ENCODE measurements at places on chromosomes 7 and 10.

DNA sequence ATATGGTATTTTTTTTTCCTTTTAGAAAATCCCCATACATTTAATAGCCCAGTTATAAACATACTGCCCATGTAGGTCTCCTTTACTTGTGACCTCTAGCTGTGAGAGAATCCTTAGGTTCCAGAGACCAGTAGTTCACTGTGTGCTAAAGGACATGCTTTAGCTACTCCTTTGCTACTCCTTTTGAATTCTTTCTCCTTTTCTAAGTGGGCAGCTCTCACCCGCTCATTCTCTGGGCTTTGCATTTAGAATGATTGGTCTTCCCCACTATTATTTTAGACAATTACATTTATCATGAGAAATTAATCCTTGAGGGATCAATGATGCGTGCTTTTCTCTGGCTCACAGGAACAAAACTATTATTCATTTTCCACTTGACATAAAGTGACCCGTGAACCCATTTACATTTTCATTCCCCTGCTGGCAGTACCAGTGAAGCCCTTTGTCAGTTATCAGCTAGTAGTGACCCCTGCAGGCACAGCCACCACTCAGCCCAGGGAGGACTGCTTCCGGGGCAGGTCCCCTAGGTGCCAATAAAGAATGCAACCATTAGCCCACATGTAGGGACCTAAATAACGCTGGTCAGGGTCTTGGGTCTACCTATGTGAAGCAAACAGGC is 844.3 kb downstream of the CNTNAP2 start:
- no peak for DNase-seq

GRCh38 chr10:93245779-93246178 is 172.1 kb downstream of the CYP26A1 start:
- DNase-seq = no peak

- DNase-seq = no peak
Observed at GRCh38 chr7:150803161-150803860, 2.7 kb downstream of the TMEM176A start.

GRCh38 chr7:47914717-47915615 is 33.3 kb downstream of the PKD1L1 start:
- DNase-seq = no peak

DNA sequence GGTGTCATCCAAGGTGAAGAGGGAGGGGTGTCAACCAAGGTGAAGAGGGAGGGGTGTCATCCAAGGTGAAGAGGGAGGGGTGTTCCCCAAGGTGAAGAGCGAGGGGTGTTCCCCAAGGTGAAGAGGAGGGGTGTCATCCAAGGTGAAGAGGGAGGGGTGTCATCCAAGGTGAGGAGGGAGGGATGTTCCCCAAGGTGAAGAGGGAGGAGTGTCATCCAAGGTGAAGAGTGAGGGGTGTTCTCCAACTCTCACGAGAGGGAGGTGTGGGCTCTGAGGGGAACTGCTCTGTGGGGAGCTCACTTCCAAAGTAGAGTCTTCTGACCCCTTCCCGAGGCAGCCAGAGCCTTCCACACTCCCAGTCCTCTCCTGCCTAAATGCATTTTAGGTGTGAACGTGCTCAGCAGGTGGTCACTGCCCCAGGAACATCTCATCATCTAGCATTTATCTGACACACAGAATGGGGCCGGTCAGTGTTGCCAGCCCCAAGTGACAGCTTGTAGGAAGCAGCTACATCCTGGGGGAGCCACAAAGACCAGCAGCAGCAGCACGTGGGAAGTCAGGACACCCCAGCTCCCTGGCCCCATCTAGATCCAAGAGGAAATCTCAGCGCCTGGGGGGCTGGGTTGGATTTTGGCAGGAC is 323.8 kb downstream of the GLRX3 start:
- DNase-seq = no peak

DNA sequence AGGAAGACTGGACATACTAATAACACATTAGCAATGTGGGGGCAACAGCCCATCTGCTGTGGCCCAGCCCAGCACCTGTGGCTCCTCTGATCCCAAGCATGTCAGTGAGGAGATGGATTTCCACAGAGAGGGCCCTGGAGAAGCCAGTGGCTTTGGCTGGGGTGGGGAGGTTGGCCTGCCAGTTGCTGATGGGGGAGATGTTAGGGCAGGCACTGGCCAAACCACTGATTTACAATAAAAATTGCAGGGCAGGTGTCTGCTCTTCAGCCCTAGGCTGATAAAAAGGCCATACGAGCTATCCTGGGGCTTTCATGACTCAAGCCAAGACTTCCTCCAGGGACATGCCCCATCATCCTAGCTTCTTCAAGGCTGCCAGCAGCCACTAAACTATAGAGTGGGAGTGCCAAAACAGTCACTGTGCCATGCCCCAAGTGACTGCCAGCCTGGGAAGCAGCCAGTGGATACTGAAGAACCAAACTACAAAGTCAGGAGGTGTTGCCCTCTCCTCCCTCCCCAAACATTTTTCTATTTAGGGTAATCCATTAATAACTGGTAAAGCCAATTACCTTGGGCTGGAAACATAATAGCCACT is 37.8 kb downstream of the DPCD start:
- no peak for DNase-seq

DNA sequence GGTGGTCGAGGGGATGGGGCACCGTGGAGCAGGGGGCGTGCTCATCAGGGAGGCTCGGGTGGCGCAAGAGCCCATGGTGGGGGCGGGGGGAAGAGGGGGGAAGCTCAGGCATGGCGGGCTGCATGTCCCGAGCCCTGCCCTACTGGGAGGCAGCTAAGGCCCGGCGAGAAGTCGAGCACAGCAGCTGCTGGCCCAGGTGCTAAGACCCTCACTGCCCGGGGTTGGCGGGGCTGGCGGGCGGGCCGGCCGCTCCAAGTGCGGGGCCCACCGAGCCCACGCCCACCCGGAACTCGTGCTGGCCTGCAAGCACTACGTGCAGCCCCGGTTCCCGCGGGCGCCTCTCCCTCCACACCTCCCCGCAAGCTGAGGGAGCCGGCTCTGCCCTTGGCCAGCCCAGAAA is 55.0 kb upstream of the FAM171A1 start:
- no peak for DNase-seq

DNA sequence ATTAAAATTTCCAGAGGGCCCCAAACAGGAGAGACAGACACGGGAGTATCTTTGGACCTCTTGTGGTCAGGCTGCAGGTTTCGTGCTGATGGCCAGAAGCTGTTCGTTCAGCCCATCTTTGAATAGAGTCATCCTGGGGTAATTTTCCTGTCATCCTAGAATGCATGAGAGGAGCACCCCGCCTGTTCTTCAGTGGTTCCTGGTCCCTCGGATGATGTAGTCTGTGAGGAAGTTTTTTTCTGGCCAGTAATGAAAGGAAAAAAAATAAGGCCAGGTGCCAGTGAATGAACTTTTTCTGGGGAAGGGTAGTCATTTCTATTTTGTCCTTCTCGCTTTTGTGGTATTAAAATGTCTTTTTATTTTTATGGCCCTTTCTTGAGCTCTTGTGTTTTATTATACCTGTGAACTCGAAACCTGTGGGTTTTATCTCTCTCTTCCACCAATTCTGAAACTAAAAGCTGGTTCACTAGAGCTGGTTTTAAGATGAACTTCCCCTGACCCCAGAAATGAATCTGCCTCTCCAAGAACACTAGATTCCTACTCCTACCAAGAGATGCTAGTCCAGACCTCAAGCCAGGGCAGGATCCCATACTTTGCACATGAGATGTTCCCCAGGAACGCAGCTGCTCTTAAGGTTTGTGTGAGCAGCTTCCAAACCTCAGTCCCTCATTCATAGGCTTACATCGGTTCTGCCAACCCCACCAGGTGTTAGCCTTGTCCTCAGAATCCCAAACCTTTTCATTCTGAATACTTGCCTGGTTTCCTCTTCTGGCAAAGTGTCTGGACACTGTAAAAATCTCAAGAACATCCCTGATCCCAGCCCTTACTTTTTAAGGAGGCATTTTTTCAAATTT is 15.4 kb upstream of the MEST start:
- no peak for DNase-seq

GRCh38 chr10:110058212-110058611 is 50.4 kb downstream of the ADD3 start:
- no peak for DNase-seq

DNA sequence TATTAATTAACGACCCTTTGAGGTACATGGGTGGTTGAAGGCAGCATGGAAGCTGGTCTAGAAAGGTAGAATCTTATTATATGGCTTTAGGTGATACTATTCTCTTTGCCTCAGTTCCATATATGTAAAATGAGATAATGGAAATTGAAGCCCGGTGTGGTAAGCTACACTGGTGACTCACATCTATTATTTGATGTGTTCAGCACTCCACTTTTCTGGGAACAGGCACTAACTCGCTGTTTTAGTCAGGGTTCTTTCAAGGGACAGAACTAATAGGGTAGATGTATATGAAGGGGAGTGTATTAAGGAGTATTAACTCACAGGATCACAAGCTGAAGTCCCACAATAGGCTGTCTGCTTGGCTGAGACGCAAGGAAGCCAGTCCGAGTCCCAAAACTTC is 4.4 kb upstream of the TRUB1 start:
- no peak for DNase-seq

DNA sequence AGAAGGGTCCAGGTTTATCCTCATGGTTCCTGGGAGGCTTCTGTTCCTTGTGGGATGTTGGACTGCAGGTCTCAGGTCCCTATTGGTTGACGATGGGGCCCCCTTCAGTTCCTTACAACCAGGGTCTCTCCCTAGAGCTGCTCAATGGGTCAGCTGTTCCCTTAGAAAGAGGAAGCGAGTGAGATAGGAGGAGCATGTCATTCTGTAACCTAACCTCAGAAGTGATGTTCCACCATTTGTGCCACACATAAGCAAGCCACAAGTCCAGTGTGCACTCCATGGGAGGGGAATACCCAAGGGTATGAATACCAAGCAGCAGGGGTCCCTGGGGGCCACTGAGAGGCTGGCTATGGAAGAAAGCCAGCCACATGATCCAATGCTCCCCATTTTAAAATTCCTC is 192.7 kb downstream of the GATA3 start:
- DNase-seq = no peak

DNA sequence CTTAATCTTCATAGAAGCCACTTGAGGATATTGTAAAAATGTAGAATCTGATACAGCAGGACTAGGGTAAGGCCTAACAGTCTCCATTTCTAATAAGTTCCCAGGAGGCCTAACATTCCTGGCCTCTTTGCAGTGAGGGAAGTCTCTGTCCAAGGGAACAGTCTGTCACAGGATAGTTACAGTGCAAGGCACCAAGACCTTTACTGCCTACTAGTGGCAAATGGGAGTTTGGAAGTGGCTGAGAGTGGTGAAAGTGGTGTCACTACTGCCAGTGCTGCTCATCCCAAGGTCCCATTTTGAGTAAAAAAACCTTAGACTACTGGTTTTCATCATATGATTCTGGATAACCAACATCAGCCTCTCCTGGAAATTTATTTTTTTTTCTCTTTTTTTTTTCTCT is 619.5 kb upstream of the SEMA3D start:
- DNase-seq = no peak

DNA sequence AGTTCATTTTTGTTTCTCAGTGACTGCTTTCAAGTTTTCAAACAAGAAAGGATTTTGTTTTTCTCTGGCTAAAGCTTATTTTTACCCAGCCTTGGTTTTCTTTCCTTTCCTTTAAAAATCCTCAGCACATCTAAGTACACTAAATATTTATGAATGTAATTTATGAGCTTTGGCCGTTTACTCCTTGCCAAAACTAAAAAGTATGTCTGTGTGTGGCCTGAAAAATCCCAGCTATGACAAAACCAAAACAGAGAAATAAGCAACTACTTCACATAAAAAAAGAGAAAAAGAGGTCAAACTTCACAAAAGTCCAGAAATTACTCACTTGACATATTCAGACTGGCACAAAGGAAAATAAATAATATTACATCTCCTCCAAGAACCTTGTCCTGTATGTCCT is 365.1 kb upstream of the NFE2L3 start:
- DNase-seq = no peak

DNA sequence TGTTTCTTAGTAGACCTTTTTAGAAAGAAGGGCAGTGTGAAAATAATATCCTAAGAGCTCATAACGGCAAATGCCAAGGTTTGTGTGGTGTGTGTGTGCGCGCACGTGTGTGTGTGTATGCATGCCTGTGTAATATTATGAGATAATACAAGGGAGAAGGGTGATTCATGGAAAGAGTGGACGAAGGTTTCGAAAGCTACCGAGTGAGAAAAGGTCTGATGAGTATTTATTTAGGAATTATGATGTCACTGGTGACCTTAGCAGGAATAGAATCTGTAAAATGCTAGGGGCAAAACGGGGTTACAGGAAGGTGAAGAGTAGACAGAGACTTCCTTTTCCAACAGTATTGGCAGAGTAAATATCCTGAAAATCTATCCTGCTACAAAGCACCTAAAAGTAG is 107.3 kb downstream of the AHR start:
- DNase-seq = peak; percentile 84

- no peak for DNase-seq
Observed at GRCh38 chr7:120395526-120396019, 122.6 kb downstream of the KCND2 start.

DNA sequence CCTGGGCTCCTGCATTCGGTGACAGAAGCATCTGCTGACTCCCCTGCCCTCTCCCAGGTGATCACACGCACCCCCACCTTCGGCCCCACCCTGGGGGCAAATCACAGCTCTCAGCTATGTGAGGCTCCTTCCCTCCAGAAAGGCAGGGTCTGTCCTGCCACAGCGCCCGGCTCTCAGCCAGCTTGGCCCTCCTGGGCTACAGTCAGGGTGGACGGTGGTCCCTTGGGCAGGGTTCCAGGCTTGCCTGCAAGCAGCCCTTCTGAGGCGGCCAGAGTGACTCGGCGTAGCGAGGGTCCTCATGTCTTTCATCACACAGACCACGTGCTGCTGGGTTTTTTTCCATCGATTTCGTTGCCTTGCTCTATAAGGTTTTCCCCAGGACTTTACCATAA is 53.6 kb upstream of the EBF3 start:
- no peak for DNase-seq

DNA sequence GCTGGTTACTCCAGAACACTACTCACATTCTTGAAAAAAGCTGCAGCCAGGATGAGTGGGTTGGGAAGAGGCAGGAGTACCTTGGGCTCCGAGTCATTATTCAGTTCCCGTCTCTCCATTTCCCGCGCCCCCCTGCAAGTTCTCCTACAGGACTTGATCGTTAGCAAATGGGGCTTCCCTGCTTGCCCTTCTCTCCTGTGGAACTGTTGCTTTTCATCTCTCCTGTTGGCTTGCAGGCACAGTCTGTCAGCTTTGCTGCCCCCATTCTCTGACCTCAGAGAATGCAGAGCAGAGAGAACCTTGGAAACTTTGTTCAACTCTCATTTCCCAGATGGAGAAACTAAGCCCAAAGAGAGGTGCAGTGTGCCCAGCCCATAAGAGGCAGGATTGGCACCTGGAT is 35.6 kb upstream of the LRRC4 start:
- DNase-seq = no peak
